ENCODE measurements at places on chromosomes 1 and 21.

DNA sequence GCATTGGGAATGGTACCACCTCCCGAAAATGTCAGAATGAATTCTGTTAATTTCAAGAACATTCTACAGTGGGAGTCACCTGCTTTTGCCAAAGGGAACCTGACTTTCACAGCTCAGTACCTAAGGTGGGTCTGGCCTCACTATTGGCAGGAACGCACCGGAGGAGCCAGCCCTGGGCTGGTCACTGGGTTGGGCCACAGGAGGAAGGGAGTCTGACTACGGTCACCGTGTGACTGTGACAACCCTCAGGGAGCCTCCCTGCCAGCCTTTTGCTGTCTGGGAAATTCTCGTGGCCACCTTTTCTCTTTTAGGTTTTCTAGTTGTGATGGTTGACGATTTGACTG, 2.2 kb downstream of the IL10RB start:
- DNase-seq: no peak

GRCh38 chr1:245098924-245099323, 55.9 kb upstream of the KIF26B start:
- DNase-seq: no peak

DNA sequence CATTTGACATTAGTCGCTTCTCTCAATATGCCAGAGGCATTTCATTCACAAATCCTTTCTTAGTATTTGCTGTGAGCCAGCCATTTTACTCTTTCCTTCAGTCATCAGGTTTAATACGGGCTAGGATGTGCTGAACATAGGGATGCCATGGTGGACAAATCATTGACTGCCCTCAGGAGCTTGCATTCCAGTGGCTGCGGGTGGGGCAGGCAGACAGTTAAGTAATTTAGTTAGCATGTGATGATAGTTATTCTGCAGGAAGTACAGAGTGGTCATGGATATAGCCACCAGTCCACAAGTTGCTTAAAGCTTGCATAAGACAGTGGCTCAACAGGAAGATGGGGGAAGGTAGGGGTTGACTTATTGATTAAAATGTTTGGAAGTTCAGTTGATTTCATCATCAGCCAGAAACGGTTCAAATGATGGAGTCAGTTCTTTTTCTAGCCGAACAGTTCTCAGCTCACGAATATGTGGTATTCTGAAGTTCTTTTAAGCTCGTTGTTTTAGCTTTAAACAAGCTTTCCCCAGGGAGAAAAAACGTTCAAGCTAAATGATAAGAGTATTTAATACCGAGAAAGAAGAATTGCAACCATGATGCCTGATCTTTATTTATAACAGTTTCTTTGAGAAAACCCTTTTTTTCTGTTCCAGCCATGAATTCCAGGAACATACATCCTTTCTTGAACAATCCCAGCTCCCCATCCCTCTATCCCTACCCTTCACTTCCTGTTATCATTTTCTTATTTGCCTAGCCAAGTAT, 1.4 kb downstream of the SLC22A15 start:
- DNase-seq: peak; percentile 89

- DNase-seq: no peak
These were observed 11.9 kb downstream of the WRAP73 start for GRCh38 chr1:3638027-3638426.

- peak; percentile 45 for DNase-seq
These were observed 105.0 kb upstream of the SAMD11 start for GRCh38 chr1:818618-819291.

DNA sequence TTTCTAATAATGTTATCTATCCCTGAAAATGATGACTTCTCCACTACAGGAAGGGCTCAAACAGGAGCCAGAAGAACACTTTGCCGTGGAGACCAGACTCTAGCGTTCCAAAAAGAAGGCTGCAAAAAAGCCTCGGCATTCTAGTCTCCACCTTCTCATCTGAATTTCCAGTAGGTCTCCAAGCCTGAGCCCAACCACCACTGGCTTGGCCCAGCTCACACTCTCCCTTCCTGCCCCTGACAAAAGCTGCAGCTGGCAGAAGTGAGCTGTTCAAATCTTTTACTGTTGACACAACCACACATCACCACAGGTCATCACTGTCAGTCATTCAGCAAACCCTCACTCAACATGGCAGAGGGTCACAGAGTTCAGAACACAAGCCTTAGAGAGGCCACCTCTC, 69.3 kb downstream of the CAMK2N1 start:
- no peak for DNase-seq

DNA sequence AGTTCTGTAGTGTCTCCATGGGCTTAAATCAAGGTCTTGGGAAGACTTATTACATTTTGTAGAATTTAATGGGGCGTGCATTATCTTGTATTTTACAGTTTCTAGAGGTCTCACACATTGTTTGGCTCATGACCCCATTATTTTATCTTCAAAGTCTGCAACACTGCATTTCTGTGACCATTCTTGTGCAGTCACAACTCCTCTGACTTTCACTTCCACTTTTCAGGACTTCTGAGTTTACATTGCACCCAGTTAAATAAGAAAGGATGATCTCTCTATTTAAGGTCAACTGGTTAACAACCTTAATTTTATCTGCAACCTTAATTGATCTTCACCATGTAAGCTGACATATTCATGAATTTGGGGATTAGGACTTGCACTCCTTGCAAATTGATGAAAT, 1186.6 kb downstream of the MRPL39 start:
- DNase-seq: no peak

DNA sequence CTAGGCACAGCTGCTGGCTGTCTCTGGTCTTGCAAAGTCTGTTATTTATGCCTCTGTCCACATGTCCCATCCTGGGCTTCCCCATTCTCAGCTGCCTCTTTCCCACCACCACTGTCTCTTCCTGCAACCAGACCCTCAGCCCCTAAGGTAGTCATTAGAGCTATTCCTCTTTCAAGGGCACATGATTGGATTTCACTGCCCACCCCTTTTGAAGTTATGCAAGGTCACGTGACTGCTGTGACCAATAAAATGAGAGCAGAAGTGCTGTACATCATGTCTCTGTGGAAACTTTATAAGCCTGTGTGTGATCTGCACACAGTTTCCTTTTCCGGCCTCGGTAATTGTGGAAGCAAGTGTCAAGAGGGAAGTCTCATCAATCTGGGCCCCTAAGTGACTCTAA, 136.6 kb upstream of the HMGB4 start:
- no peak for DNase-seq

- no peak for DNase-seq
These were observed 539.7 kb upstream of the DAB1 start for GRCh38 chr1:57963581-57963980.

DNA sequence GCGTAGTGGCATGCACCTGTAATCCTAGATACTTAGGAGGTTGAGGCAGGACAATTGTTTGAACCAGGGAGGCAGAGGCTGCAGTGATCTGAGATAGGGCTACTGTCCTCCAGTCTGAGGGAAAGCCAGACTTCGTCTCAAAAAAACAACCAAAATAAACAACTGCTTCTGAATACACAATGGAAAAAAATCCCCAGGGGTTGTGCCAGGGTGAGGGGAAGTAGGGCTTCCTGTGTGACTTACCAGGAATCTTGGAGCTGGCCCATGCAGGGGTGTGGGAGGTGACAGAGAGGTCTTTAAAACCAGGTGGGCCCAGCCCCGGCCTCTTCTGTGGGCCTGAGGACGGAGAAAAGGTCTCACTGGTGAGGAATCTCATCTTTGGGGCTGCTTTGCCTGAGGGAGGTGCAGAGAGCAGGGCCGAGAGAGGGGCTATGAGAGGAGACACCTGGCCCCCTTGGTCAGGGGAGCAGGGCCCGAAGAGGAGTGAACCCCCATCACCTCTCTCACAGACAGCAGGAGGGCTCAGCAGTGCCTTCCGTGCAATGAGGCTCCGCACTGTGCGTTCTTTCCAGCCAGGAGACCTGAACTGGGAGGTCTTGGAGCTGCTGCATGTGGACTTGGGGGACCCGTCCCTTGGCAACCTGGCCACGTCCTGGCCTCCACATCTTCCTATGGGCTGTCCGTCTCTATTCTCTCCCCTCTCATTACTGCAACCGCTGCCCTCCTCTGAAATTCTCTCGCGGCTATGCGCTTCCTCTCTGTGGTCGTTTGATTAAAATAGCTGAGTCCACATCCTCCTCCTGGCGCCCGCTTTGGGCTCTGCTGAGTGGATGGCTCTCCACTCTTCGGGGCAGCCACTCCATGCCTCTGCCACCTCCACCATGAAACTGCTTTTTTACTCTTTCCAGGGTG, 10.7 kb downstream of the PLA2G5 start:
- DNase-seq: no peak

Data from GM23248 (cell line).